HFF-Myc (cell line): ENCODE measurements at places on chromosomes 1 and 21.

DNA sequence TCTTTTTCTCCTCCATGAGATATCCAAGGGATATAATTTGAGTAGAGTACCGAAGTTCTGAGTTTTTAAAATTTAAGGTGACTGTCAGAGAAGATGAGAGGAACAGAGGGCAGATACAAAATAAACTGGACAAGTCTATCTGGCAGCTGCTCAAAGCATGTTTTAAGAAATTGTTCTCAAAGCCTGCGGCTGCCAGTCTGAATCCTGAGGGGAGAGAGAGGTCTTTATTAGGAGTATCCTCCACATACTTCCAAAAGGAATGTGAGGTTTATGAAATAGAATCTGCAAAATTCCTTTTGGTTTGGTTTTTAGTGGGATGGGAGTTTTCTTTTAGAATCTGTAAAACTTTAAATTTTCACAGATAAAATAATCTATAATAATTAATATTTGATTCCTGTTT is 41.3 kb downstream of the TTC13 start:
- DNase-seq = no peak

DNA sequence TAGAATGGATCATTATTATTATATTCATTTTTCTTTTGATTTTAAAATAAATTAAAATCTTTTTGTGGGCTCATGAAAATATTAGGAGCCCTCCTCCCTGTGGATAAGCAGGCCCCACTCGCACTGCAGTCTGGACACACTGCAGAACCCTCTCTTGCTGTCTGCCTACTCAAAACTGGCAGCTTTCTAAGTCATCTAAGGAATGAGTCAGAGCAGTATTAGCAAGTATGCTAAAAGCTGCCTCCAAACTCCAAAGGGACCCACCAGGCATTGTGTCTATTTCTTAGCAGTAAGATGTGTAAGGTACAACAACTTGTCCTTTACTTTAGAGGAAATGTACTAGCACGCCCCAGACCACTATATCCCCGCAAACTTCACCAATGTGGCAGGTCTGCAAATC is 108.8 kb downstream of the SYF2 start:
- no peak for DNase-seq

DNA sequence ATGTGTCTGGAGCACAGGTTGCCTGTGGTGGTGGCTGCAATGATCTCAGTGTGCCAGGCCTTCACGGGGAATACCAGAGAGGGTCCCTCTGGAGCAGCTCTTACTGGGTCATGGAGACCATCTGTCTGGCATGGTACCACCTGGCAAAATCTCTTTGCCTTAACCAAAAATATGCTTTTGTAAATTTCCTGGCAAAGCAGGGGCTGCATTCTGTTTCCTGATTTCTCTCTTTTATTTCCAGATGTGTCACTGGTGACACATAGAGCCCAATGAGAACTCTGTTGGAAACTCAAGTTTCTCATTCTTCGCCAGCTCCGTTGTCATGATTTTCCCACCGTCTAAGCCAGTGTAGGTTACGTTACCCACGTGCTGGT is 136.5 kb downstream of the FGGY start:
- DNase-seq = no peak

- DNase-seq = no peak
Observed at GRCh38 chr1:101122452-101123166, 97.0 kb upstream of the DPH5 start.

- no peak for DNase-seq
Observed at GRCh38 chr1:207001492-207002245, 30.9 kb downstream of the C1orf116 start.

GRCh38 chr1:118751166-118751565 is 237.0 kb downstream of the TBX15 start:
- DNase-seq = no peak

GRCh38 chr1:13597166-13597565 is 13.5 kb downstream of the PDPN start:
- no peak for DNase-seq

GRCh38 chr1:225849925-225850324 is 32.3 kb downstream of the TMEM63A start:
- no peak for DNase-seq

- DNase-seq = no peak
Observed at GRCh38 chr1:176499671-176500070, 36.7 kb downstream of the PAPPA2 start.

- DNase-seq = no peak
Observed at GRCh38 chr1:237811633-237812032, 79.1 kb downstream of the ZP4 start.
